H54 (cell line): ENCODE measurements at places on chromosomes 6 and 20.

- no peak for DNase-seq
Measured at GRCh38 chr6:117138425-117138824, 126.9 kb upstream of the VGLL2 start.

DNA sequence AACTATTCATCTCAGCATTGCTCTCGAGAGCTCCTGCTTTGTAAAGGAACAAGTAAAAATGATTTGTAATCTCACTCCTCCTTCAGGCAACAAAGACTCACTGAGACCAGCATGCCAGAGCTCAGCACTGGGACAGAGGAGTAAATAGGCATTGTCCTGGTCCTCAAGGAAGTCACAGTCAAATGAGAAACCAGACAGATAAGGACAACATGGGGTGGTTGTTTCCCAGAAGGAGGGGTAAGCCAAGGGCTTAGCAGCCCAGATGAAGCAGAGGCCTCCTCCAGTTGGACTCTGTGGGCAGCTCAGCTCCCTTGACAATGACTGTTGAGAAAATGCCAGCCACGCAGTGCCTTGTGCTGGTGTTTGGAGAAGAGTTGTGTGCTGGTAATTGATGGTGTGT, 425.7 kb upstream of the CHD6 start:
- DNase-seq = no peak

- peak; percentile 68 for DNase-seq
Measured at GRCh38 chr6:158819213-158819976, at the start of gene EZR. Gene EZR (minus strand): TSS chr6:158819368. CDS start chr6:158818093, 1,275 bp downstream.

DNA sequence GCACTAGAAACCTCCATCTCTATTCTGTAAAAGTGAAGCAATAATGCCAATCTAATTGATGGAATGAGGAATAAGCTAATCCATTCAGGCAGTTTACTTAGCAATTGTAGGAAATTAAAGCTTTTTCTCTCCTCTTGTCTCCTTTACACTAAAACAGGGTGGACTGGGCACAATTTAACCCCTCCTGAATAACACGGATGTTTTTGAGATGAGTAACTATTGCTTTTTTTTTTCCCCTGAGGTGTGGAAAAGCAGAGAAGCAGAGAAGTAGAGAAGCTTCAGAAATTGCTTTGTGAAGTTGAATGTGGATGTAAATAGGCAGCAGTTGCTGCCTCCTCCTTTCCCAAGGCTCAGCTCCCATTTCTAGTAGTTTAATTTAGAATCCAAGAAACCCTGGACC, 40.0 kb upstream of the GCNT2 start:
- no peak for DNase-seq
